DMS153 (cell line): ENCODE measurements at places on chromosomes 11 and 22.

GRCh38 chr11:6405052-6405667, 13.7 kb downstream of the APBB1 start:
- DNase-seq = no peak

GRCh38 chr22:41481925-41482318, 13.0 kb downstream of the ACO2 start:
- no peak for DNase-seq

DNA sequence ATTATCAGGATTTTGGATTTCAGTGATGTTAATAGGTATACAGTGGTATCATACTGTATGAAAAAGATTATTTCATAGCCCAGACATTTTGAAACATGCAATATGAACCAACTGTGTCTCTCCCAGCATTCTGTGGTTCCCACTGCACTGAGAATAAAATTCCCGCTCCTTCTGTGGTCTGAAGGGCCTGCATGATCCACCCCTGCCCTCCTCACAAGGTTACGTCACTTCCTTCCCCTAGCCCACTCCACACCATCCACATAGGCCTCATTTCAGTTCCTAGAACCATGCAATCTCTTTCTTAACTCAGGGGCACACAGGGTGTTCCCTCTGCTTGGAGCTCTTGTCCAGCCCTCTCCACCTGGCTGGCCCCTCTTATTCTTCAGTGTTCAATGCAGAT, 103.1 kb downstream of the TSPAN18 start:
- no peak for DNase-seq

GRCh38 chr11:68461575-68461917, 994 bp downstream of the PPP6R3 start:
- DNase-seq = no peak

DNA sequence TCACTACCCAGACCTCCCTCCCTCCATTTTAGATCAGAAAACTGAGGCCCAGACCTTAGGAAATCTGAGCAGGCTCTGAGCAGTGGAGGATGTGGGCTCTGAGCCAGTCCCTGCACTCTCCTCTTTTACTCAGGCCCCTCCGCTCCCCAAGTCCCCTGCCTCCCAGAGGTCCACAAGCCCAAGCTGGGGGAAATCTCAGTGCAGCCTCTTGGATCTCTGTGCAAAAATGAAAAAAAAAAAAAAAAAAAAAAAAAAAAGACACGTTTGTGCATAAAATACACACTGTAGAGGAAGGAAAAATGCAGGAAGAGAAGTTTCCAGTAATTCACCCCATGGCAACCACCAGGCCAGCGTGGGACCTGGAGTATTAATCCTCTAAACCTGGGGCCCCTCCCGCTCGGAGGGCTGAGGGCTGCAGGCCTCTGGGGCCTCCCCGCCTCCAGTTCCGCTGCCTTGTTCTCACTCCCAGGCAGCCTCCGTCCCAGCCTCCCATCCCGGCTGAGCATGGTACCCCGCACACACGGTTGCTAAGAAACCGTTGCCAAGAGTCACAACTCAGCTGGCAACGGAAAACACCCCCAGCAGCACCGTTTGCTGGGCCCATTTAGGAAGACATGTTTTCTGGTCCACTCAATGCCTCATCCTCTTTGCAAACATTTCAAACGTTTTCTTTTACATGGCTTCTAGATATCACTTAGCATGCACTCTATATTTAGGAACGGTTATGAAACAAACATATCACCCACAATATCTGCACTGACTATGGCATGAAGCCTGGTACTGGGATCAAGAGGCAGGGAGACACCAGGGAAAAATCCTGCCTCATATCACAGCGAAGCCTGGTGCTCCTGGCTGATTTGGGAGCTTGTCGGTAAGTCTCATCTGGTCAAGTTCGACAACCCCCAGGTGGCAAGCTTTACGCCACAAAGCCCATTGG, 227.5 kb downstream of the CTTN start:
- peak; percentile 50 for DNase-seq

GRCh38 chr11:101586965-101587364, 3.2 kb upstream of the TRPC6 start:
- DNase-seq = no peak
